ENCODE measurements at places on chromosomes 12 and 14. TPM values are rescaled to one million over a fixed set of nuclear protein-coding genes. Genes with fewer than 3 reads are reported as not detected.

Gene CNTN1
- 8.1 TPM for total RNA-seq

Gene LRP1-AS
- total RNA-seq = not detected

Gene CELA1
- not detected for total RNA-seq

Gene PCED1B
- total RNA-seq = 9.0 TPM

DNA sequence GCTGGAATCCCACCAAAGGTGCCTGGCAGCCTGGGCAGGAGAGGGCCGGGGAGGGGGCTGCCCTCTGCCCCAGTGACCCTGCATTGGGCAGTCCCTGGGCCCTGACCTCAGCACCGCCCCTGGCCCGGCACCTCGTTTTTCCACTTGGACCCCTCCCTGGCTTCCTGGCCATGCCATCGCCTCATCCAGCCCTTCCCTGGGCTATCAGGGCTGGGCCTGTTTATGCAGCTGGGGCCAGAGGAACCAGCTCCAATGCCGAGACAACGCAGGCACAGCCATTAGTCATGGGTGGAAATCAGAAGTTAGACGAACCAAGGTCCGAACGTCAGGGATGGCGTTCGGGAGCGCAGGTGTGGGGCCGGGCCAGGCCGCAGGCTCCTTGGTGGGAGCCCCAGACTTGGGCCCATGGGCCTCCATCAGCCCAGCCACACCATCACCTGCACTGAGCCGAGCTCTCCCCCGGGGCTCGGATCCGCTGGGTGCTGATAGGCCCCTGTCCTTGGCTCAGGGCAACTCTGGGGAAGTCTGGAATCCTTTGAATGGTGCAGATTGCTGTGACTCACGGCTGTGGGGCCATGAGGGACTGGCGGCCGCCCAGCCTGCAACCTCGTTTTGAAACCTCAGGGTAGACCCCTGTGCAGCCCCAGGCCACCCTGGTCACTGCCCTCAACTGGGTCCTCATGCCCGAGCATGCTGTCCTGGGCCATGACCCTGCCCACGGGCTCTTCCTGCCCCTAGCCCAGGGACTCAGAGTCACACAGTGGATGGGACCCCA, 169.4 kb downstream of the KIF26A start:
- H3K4me1 ChIP-seq = no peaks in the 10 kb centered on the region
- H3K4me3 ChIP-seq = no peak overlapping the region

GRCh38 chr12:29133181-29133580, 15.9 kb upstream of the FAR2 start:
- no peak overlapping the region for H3K27ac ChIP-seq
- H3K4me3 ChIP-seq = no peak overlapping the region
- no peaks in the 10 kb centered on the region for H3K27me3 ChIP-seq
- H3K4me1 ChIP-seq = no peaks in the 10 kb centered on the region

DNA sequence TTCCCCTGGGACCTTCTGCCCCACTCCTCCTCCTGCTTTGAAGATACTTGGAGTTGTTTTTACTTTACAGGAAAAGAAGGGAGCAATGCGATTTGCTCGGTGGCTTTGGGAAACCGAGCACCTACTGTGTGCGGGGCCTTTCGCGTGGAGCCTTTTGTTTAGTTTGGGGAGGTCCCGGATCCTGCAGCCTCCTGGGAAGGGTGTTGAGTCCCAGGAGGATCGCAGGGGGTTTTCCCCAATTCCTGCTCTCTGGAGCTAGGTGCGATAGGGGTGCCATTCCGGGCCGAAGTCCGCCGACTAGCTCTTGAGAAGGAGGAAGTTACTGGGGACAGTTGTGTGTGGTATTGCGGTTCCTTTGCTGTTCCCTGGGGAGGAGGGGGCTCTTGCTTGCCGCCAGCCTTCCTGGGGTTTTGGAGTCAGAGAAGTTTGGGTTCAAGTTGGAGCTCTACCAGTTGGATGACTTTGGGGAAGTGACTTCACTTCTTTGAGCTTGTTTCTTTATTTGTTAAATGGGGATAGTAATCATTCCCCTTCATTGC, 1.1 kb downstream of the BRI3BP start:
- no peak overlapping the region for H3K27ac ChIP-seq
- H3K36me3 ChIP-seq = no peaks in the 10 kb centered on the region
- peak overlapping the region; percentile 70 for H3K4me3 ChIP-seq
- DNase-seq = peak; percentile 37
- no peaks in the 10 kb centered on the region for H3K27me3 ChIP-seq

GRCh38 chr12:24172031-24172772, 222.7 kb upstream of the SOX5 start:
- H3K27me3 ChIP-seq = no peaks in the 10 kb centered on the region
- no peaks in the 10 kb centered on the region for H3K4me1 ChIP-seq
- H3K36me3 ChIP-seq = no peaks in the 10 kb centered on the region
- H3K4me3 ChIP-seq = no peak overlapping the region
- no peak overlapping the region for H3K27ac ChIP-seq

GRCh38 chr12:95146769-95147168, 70.5 kb downstream of the FGD6 start:
- DNase-seq = no peak
- peaks cover 15% of the 10 kb centered on the region for H3K4me1 ChIP-seq
- no peaks in the 10 kb centered on the region for H3K27me3 ChIP-seq
- H3K4me3 ChIP-seq = no peak overlapping the region
- no peaks in the 10 kb centered on the region for H3K36me3 ChIP-seq
- no peak overlapping the region for H3K27ac ChIP-seq

- H3K36me3 ChIP-seq = no peaks in the 10 kb centered on the region
- H3K4me3 ChIP-seq = no peak overlapping the region
- no peaks in the 10 kb centered on the region for H3K27me3 ChIP-seq
- DNase-seq = no peak
- H3K4me1 ChIP-seq = no peaks in the 10 kb centered on the region
- H3K27ac ChIP-seq = no peak overlapping the region
Measured at GRCh38 chr12:23228101-23228500, 603.1 kb downstream of the ETNK1 start.

DNA sequence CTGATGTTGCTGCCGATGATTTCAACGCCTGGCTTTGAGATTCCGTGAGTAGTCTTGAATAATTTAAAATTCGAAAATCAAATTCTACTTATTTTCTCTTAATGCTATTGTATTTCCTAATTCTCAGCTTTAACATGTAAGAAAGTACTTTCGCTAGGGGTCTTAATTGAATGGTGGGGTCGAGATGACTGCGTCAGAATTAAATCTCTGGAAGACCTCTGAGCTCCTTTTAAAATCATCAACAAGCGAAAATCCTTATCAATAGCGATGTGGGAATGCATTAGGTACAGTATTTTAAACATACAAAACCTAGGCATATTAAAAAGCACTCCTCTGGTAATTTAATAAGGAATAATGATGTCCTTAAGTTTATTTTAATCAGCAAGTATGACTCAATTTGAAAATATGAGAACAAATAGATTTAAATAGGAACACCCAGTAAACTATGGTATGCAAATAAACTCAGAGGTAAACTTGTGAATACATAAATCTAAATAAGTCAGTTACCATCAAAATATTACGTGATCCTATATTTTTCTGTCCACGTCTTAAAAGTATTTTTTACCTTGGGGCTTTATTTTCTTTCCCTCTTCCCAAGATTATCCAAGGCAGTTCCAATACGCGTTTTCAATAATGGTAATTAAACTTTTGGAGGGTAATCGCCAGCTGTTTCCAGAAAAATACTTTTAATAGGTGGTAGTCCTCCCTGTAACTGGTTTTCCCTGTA, 1.4 kb downstream of the FOXA1 start:
- peak overlapping the region; percentile 62 for H3K4me3 ChIP-seq
- peaks cover 19% of the 10 kb centered on the region for H3K27me3 ChIP-seq
- no peak for DNase-seq
- H3K4me1 ChIP-seq = peaks cover 23% of the 10 kb centered on the region
- peak overlapping the region; percentile 92 for H3K27ac ChIP-seq

DNA sequence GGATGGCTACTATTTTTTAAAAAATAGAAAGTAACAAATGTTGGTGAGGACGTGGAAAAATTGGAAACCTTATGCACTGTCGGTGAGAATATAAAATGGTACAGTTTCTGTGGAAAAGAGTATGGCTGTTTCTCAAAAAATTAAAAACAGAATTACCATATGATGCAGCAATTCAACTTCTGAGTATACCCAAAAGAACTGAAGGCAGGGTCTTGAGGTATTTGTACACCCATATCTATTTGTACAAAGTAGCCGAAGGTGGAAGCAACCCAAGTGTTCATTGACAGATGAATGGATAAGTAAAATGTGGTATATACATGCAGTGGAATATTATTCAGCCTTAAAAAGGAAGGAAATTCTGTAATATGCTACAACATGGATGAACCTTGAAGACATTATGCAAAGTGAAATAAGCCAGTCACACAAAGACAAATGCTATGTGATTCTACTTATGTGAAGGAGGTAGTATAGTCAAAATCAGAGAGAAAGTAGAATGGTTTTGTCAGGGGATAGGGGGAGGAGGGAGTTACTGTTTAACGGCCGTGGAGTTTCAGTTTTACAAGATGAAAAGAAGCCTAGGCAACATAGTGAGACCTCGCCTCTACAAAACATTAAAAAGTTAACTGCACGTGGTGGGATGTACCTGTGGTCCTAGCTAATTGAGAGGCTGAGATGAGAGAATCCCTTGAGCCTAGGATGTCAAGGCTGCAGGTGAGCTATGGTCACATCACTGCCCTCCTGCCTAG, 38.4 kb upstream of the CCT2 start:
- no peak overlapping the region for H3K27ac ChIP-seq
- no peak for DNase-seq
- H3K27me3 ChIP-seq = no peaks in the 10 kb centered on the region
- no peaks in the 10 kb centered on the region for H3K4me1 ChIP-seq
- no peak overlapping the region for H3K4me3 ChIP-seq
- no peaks in the 10 kb centered on the region for H3K36me3 ChIP-seq

DNA sequence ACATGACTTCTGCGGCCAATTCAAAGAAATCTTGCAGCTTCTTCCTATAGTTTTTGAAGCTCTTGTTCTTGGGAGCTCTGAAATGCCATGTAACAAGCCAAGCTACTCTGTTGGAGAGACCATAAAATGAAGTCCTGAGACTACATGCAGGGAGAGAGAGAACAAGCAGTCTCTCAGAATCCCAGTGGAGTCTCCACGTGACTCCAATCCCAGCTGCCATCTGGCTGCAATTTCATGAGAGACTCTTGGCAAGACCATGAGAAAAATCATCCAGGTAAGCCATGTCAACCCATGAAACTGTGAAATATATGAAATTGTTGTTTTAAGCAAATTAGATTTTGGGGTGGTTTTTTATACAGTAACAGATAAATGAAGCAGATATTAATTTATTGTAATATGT, 54.4 kb downstream of the KLRG1 start:
- no peaks in the 10 kb centered on the region for H3K27me3 ChIP-seq
- H3K4me1 ChIP-seq = no peaks in the 10 kb centered on the region
- H3K27ac ChIP-seq = no peak overlapping the region
- no peaks in the 10 kb centered on the region for H3K36me3 ChIP-seq
- DNase-seq = no peak
- H3K4me3 ChIP-seq = no peak overlapping the region

DNA sequence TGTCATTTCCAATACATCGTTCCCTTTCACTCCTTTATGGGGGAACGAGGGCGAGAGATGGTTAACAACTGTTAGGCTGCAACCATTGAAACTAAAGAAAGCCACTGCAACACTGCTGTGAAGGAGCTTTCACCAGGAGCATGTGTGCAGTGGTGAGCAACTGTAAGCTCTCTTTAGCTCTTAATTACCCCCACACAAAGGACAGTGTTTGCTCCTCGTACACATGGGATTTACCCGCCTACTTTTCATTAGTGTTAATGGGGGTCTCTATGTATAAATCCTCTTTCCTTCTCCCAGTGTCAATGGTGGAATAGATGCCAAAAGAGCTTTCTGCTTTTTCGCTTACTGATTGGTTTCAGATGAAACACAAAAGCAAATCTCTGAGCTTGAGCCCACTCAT, 343.1 kb downstream of the FLRT2 start:
- no peaks in the 10 kb centered on the region for H3K4me1 ChIP-seq
- no peak overlapping the region for H3K27ac ChIP-seq
- H3K36me3 ChIP-seq = no peaks in the 10 kb centered on the region
- H3K27me3 ChIP-seq = no peaks in the 10 kb centered on the region
- no peak overlapping the region for H3K4me3 ChIP-seq

- no peaks in the 10 kb centered on the region for H3K27me3 ChIP-seq
- no peak overlapping the region for H3K4me3 ChIP-seq
- H3K27ac ChIP-seq = no peak overlapping the region
- no peaks in the 10 kb centered on the region for H3K4me1 ChIP-seq
- no peak for DNase-seq
Measured at GRCh38 chr14:77986773-77987172, 183.4 kb upstream of the NRXN3 start.

GRCh38 chr12:49804821-49805220, 23.4 kb downstream of the NCKAP5L start:
- H3K27me3 ChIP-seq = no peaks in the 10 kb centered on the region
- no peak overlapping the region for H3K4me3 ChIP-seq
- H3K36me3 ChIP-seq = peaks cover 62% of the 10 kb centered on the region
- H3K27ac ChIP-seq = no peak overlapping the region

DNA sequence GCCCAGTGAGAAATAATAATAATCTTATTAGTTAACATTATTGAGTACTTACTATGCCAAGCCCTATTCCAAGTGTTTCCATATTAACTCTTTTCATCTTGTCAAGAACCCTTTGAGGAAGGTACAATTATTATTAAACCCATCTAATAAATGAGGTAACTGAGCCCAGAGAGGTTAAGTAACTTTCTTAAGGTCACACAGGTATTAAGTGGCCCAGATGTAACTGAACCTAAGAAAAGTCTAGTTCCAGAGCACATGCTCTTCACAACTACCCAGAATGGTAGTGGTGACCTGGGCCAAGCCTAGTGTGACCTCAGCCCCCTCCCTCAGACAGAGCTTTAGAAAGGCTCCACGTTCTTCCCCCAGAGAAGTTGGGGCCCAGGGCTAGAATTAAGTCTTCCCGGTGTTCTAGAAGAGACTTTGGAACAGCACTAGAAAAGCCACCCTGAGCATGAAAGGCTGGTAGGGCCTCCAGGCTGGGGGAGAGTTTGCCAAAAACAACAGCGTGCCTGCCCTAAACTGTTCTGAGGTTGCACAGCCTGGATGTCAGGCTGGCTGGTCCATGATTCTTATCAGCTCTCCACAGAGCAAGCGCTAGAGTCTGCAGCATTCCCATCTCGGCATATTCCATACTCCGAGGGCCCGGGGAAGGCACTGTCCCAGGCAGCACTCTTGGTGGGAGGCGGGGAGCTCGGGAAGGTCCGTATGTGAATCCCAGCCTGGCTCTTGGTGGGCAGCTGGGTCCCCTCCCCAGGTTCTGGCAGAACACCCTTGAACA, 41.3 kb upstream of the CTDSP2 start:
- H3K36me3 ChIP-seq = no peaks in the 10 kb centered on the region
- H3K27me3 ChIP-seq = no peaks in the 10 kb centered on the region

DNA sequence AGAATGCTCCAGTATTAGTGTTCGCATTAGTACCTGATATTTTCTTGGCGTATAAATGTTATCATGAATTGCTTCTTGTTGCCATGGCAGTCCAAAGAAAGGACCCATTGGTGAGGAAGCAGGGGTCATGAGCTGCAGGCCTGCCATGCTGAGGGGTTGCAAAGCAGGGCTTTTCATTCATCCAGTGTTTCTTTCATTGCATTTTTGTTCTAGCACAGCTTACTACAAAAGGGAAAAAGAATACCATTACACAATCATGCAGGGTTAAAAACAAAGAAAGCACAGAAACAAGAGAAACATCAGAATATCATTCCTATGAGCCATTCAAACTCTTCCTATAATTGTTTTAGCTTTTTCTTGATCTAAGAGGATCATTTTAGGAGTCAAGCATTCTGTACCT, 24.0 kb downstream of the DICER1 start:
- H3K4me3 ChIP-seq = no peak overlapping the region
- no peak for DNase-seq
- H3K4me1 ChIP-seq = peaks cover 37% of the 10 kb centered on the region

- no peaks in the 10 kb centered on the region for H3K27me3 ChIP-seq
- no peaks in the 10 kb centered on the region for H3K36me3 ChIP-seq
- H3K4me3 ChIP-seq = no peak overlapping the region
- peak; percentile 22 for DNase-seq
- peaks cover 18% of the 10 kb centered on the region for H3K4me1 ChIP-seq
Measured at GRCh38 chr12:116436561-116437249, 122.5 kb upstream of the MAP1LC3B2 start.
